ENCODE measurements at places on chromosomes 11 and 22.

DNA sequence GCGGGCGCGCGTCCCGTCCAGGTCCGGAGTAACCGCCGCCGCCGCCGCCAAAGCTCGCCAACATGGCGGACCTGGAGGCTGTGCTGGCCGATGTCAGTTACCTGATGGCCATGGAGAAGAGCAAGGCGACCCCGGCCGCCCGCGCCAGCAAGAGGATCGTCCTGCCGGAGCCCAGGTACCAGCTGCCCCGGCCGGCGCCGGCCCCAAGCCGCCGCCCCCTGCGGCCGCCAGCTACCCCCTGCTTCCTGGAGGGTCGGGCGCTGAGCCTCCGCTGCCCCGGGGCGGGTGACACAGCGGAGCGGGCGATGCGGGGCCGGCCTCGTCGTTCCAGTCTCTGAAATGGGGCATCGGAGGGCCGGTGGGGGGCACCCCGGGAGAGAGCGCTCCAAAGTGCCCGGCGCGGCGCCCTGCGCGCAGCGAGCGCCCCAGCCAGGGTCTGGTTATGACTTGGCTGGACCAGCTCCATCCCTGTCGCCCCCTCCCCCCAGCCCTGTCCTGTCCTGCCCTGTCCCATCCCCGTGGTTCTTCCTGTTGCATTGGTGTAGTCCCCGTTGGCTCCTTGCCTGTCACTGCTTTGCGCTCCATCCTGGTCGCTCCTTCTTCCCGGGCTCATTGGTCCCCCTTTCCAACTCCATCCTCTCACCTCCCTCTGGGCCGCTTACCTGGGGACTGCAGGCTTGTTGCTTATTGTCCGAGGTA lies 653 bp downstream of the GRK3 start:
- DNase-seq, result no peak

DNA sequence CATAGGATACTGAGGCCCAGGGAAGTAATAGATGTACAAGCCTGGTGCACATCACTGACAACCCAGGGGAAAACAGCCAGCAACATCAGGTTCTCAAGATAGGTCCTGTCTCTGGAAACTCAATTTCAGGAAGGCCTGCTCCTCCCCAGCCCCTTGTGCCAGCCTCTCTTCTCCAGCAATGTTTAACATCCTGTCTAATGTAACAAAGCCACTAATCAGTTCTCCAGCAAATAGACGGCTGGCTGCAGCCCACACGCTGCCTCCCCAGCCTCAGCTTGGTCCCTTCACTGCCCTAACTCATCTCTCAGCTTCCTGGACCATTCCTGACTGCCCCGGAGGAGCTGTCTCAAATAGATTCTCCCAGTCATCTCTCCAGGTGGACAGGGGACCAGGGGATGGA lies 37.8 kb downstream of the RPL27A start:
- no peak for DNase-seq

- DNase-seq, result peak; percentile 80
These were observed 29.3 kb downstream of the CELF1 start for GRCh38 chr11:47523490-47524225.

- DNase-seq, result peak; percentile 80
These were observed 35.3 kb upstream of the FCHSD2 start for GRCh38 chr11:73177380-73177777.

GRCh38 chr11:133413703-133414102 lies 118.6 kb downstream of the OPCML start:
- no peak for DNase-seq

- DNase-seq, result peak; percentile 48
These were observed 87.8 kb upstream of the VPREB1 start for GRCh38 chr22:22156716-22157347.

- no peak for DNase-seq
These were observed 754 bp downstream of the NUP50 start for GRCh38 chr22:45164270-45165088.

GRCh38 chr22:41576877-41577276 lies 12.8 kb downstream of the PMM1 start:
- peak; percentile 44 for DNase-seq

DNA sequence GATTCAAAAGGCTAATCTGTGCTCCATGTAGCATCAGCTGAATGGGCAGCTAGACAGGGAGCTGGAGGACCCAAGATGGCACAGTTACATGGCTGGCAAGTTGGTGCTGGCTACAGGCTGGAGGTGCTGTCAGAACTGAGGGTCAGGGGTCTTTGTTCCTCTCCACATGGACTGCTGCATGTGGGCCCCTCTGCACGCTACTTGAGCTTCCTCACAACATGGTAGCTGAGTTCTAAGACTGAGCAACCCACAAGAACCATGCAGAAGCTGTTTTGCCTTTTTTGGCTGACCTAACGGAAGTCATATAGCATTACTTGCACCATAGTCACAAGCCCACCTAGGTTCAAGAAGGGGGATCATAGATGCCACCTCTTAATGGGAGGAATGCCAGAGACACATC lies 196.1 kb downstream of the GRIK4 start:
- no peak for DNase-seq

GRCh38 chr11:7348432-7349304 lies 97.0 kb downstream of the SYT9 start:
- no peak for DNase-seq

DNA sequence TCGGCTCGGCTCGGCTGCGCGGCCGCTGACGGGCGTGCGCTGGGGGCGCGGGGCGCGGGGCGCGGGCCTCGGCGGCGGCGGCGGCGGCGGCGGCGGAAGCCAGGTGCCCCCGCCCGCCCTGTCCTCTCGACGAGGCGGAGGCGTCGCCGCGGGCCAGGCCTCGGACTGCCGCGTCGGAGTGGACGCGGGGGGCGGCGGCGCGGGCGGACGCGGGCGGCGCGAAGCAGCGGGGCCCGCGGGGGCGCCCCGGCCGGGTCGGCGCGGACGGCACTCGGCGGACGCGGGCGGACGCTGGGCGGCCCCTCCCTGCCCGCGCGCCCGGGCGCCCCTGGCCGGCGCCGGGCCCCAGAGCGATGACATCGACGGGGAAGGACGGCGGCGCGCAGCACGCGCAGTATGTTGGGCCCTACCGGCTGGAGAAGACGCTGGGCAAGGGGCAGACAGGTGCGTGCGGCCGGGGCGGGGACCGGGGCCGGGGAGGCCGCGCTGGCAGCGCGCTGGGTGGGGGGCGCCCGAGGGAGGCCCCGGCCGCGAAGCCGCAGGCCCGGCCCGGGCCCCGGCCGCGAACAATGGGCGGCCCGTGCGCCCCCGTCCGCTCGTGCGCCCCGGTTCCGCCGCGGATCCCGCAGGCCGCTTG lies at the start of gene BRSK2:
BRSK2 (plus strand) TSS at position 3 of the 637 bp plus-strand sequence; CDS start at position 354, 351 bp downstream.
- DNase-seq, result no peak

DNA sequence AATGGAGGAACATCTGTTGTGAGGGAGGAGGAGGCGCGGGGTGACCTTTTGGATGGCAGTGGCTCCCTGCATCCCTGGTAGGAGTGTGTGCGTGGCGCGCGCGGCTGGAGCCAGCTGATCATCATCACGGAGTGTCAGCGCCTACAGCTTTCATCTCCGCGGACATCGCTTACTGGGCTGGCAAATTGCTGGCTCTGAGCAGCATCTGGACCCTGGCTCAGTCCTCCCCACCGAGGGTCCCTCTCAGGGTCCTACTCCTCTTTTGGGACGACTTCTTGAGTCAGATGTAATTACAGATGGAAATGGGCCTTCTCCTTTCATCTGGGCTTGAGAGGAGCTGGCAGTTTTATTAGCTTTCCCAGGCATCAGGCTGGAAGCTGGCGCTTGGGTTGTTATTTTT lies 85.3 kb downstream of the CACNA1I start:
- DNase-seq, result no peak

- peak; percentile 53 for DNase-seq
These were observed 37.0 kb upstream of the DNAJB7 start for GRCh38 chr22:40898850-40899357.

- DNase-seq, result peak; percentile 89
These were observed 9.8 kb downstream of the TRAF6 start for GRCh38 chr11:36500315-36500721.

DNA sequence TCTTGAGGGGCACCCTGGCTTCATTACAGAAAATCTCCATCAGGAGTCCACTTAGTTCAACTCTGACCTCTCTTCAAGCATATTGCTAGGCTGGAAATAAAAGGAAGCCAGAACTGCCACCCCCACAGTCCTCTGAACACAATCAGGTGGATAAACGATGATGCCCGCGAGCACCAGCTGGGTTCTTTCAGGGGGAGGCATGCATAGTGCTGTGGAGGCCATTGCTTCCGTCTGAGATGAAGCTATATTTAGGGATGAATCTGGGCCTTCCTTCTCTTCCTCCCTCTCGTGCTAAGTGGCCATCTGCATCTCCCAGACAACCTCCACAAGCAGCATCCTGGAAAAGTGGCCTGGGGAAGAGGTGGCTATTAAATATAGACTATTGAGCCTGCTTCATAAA lies 3.9 kb upstream of the MICAL2 start:
- DNase-seq, result no peak

DNA sequence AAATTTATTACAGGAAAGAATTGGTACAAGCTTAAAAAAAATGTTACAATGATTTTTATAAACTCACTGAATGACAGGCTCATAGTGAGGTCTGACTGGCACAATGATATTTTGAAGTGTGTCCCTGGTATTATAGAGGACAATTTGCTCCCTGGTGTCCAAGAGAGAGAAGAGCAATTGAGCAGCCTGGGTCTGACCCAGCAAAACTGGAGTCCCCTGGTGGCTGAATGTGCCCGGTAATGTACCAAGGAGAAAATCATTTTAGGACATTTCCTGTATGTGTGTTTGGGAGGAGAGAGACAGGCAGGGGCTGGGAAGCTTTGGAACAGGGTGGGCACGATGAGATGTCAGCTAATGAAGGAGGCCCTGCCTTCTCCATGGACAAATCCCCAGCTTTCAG lies 125.3 kb downstream of the APOL5 start:
- DNase-seq, result peak; percentile 58

- DNase-seq, result no peak
These were observed 81.9 kb downstream of the PPP2R1B start for GRCh38 chr11:111684251-111684650.

DNA sequence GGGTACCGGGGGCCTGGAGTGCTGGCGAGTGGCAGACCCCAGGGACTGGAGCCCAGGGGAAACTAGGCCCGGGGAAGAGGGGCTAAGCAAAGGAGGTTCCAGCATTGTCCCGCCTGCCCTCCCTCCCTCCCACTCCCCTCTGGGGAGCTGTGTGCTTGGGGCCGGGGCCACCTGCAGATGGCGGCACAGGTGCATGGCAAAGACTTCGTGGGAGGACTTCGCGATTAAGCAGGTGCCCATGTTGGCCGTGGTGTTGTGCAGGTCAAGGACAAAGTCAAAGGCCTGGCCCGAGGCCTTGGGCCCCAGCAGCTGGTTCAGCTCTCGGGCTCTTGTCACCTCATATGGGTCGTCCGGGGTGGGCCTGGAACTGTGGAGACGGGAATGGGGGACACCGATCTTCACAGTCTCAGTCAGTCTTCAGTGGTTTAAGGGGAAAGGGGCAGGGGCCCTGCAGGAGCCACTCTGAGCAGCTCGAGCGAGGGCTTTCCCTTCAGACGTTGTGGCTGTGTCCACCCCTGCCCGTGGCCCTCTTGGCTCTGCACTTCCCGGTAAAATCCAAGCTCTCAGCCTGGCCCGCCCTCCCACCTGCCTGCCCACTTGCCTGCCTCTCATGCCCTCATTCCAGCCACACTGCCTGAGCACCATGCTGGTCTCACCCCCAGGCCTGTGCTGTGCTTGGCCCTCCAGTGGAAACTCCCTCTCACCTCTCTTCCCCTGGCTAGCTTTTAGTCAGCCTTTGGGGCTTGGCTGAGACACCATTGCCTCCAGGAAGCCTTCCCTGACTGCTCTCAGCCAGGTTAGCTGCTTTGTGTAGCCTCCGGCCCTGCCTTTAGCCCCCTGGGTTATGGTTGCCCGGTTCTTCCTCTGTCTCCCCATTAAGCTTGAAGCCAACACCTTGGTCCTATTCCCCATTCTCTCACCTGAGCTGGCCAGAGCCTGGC lies 4.7 kb downstream of the ACY3 start:
- DNase-seq, result no peak

- DNase-seq, result no peak
These were observed 117.8 kb downstream of the PDE2A start for GRCh38 chr11:72556433-72556832.

- no peak for DNase-seq
These were observed 29.0 kb upstream of the KCNQ1OT1 start for GRCh38 chr11:2728663-2729332.

GRCh38 chr22:19666673-19667593 lies 47.4 kb upstream of the SEPTIN5 start:
- no peak for DNase-seq

DNA sequence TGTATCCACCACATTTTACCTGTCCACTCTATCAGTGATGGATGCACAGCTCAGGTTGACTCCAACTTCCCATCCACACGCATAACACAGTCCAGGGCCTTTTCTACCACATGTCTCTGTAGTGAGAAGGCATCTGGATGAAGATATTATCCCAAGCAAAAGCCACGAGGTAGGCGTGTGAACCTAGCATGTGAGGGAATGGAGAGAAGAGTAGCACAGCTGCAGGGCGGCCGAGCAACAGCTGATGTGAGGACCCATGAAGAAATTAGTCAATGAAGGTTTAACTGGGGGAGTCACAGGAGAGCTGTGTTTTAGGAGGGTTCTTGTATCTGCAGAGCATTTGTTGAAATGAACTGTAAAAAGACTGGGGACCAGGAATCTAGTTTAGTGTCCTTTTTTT lies 144.6 kb upstream of the PITPNB start:
- DNase-seq, result no peak

GRCh38 chr11:105177658-105178057 lies 38.1 kb upstream of the CARD18 start:
- DNase-seq, result no peak

DNA sequence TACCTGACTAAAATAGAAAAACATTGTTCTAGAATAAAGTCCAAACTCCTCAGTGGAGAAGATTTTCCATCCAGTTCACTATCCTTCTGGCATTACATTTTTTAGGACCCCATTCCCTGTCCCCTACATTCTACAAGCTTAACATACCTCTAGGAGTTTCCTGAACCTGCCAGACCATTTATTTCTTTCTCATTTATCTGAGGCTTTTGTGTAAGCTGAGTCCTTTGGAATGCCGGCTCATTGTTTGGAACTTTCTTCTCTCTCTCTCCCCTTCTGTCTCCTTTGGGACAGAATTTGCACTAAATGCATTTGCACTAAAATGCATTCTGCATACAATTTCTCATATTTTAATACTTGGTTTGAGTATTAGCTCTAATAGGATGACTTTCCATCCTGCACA lies 393.0 kb upstream of the ANO3 start:
- no peak for DNase-seq

GRCh38 chr11:122031813-122032212 lies 84.2 kb downstream of the BLID start:
- no peak for DNase-seq

- DNase-seq, result no peak
These were observed 59.0 kb downstream of the PPP2R1B start for GRCh38 chr11:111707039-111707690.

- DNase-seq, result no peak
These were observed 724 bp upstream of the RASGRP2 start for GRCh38 chr11:64744544-64745188.

GRCh38 chr22:17258788-17259148 lies 39.5 kb upstream of the ADA2 start:
- no peak for DNase-seq

GRCh38 chr22:42560781-42561180 lies 7.0 kb downstream of the SERHL2 start:
- no peak for DNase-seq

Data from kidney capillary endothelial cell (primary cell).